ENCODE measurements at places on chromosomes 16 and 17.
A peak's percentile ranks its signal among the peaks of the same experiment; 100 is the strongest.

- DNase-seq = no peak
These were observed 2.7 kb downstream of the NPTX1 start for GRCh38 chr17:80473701-80474100.

DNA sequence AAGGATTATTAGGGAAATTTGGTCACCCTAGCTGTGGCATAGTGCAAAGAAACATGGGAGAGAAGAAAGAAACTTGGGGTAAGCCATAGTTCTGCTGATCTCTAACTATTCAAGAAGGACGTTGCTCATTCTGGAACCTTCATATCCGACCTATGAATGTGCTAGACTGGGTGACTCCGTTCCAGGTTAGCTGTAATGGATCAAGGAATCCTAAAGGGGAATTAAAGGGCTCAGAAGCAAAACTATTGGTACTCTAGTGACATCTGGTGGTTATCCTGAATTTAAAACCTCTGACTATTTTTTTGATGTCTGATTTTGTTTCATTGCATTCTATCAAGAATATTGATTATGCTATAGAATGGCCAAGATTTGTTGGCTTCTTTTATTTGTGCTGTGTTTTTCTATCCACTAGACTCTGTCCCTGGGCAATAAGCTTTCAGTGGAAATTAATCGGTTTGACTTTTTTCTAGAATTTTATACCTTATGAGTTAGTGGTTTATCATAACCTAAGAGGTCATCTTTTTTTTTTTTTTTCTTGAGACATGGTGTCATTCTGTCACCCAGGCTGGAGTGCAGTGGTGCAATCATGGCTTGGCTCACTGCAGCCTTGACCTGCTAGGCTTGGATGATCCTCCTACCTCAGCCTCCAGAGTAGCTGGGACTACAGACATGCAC lies 19.5 kb downstream of the PCTP start:
- DNase-seq = peak; percentile 29

DNA sequence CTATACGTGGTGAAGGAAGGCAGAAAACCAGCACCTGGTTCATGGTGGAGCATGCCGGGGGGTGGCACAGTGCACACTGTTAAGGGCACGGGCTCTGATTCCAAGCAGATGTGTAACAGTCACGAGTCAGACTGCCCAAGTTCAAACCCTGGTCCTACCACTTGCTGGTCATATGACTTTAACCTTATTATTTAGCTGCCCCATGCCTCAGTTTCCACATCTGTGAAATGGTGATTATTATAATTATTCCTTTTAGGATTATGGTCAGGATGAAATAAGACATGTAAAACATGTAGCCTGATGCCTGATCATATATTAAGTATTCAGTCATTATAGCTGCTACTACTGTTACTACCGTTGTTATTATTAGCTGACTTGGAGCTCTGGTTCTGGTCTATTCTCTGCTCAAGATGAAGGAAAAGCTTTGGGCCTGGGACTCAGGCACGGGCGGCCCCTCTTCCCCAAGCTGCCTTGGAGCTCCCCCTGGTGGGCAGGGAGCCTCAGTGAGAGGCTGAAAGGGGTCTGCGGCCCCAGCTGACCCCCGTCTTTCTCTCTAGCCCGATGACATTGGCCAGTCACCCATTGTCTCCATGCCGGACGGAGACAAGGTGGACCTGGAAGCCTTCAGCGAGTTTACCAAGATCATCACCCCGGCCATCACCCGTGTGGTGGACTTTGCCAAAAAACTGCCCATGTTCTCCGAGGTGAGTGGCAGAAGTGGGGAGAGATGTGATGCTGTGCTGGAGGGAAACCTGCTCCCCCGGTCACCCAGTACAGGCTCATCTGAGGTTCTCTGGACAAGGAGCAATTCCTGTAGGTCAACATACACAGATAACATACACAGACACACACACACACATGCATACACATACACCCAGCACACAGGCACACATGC lies 14.0 kb downstream of the NR1D1 start:
- DNase-seq = no peak

DNA sequence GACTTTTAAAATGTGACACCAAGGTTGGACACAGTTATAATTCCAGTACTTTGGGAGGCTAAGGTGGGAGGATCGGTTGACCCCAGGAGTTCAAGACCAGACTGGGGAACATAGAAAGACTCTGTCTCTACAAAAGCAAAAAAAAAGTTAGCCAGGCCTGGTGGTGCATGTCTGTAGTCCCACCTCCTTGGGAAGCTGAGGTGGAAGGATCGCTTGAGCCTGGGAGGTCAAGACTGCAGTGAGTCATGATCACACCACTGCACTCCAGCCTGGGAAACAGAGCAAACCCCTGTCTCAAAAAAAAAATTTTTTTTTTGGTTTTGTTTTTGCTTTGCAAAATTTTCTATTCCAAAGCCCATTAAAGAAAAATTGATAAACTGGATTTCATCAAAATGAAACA lies 281.4 kb downstream of the BCAS3 start:
- DNase-seq = no peak

- DNase-seq = no peak
These were observed 126.0 kb upstream of the GOT2 start for GRCh38 chr16:58859958-58860669.

GRCh38 chr16:14146445-14146844 lies 75.3 kb downstream of the MRTFB start:
- DNase-seq = no peak

GRCh38 chr17:32882734-32883133 lies 5.8 kb upstream of the MYO1D start:
- no peak for DNase-seq

GRCh38 chr16:73365016-73365551 lies 317.2 kb upstream of the ZFHX3 start:
- peak; percentile 16 for DNase-seq

- no peak for DNase-seq
These were observed 4.5 kb downstream of the CCR7 start for GRCh38 chr17:40560592-40561293.

DNA sequence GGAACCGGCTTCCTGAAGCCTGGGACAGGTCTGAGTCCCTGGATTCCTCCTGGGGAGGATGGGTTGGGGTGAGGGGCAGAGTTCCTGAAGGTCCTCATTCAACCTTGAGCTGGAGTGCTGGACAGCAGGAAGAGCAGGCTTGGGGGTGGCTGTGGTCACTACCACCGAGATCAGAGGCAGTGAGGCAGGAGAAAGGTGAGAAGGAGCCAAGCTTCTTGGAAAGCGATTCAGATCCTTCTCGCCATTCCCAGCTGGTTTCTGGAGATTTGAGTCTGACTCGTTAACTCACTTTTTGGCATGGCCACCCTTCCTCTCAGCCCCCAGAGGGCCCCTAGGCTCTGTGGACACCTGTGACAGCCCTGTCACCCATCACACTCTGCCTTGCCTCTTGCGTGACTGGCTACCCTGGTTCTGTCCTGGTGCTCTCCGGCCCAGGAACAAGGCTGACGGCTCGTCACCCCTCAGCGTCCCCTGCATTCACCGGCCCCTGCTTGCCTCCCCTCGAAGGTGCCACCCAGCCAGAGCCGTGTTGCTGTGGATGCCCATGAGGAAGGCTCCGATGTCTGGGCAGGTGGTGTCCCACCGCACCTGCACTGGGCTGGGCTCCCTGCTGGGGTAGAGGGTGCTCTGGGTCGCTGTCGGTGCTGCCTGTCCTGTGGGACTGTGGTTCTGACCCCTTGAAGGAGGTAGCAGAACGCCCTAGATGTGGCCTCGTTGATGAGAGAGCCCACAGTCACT lies 9.7 kb upstream of the TIMP2 start:
- no peak for DNase-seq

DNA sequence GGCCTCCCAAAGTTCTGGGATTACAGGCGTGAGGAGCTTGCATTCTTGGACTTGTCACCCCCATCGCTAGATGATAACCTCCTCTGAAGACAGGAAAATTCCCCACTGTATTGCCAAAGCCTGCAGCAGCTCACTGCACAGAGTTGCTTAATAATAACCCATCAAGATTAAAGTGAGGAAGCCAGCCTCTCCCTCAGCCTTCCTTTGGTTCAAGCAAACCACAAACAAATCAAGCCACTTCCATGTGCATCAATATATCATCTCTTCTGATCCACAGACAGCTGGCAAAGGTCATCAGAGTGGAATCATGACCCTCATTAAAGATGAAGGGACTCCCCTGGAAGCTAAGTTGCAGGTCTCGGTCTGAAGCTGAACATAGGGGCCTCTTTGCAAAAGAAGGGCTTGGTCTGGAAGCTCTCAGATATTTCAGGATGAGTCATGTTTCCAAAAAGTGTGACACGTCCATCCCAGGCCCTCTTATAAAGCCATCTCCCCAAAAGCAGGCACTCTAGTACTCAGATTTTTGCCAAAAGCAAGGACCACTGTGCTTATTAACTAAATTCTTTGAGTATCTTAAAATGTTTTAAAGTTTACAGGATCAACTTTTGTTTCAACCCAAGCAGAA lies 4.8 kb downstream of the EMP2 start:
- DNase-seq = no peak

DNA sequence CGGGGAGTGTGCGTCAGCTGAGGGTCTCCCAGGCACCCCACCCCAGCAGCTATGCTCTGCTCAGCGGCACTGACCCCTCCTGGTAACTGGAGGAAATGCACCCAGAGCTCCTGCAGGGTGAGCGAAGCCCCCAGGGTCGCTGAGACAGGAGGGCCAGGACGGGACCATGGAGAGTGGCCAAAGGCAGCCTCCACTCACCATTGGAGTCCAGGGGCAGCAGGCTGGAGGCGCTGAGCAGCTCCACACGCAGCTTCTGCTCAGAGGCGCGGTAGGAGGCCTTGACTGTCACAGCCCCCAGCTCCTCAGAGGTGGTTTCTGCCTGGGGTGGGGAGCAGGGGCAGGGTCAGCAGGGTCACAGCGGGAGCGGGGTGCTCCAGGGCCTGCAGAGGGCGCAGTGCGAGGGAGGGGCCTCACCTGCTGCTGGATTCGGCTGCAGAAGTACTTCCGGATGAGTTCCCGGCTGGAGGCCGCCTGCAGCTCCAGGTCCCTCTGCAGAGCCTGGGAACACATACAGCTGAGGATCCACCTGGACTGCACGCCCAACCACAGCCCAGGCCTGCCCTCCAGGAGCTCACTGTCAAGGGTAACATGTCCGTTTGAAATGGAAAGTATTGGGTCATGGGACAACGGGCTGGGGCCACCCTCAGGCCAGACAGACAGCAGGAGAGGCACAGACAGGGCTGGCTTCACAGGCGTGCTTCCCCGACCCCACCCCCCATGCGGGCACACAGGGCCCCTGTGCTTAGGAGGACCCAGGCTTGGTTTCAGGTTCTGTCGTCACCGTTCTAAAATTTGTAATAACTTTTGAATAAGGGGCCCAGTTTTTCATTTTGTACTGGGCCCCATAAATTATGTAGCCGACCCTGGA lies 13.8 kb downstream of the UNC13D start:
- no peak for DNase-seq

- DNase-seq = no peak
These were observed 27.7 kb upstream of the CORO6 start for GRCh38 chr17:29650396-29650795.

DNA sequence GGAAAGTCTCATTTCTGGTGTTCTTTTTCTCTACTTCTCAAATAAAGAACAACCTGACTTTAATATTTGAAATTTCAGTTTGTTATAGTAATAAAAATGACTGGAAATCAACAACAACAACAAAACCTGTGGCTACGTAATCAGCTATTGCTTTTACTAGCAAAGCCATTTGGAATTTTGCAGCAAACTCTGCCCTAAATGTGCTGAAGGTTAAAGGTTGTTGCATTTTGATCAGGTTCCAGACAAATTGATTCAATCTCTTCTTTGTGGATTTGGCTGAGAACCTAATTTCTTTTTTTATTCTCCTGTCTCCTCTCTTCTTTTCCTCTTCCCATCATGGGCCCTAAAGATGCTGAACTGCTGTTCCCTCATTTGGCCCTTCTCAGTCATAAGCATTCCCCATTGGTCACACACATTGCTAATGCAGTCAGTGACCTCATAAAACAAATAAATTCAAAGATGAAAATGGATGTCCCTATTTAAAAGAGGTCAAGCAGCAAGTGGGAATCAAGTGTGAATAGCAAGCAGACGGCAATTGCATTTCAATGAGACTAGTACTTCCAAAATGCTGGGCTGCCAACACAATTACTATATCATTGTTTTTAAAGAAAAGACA lies 795.1 kb upstream of the CDH8 start:
- no peak for DNase-seq

DNA sequence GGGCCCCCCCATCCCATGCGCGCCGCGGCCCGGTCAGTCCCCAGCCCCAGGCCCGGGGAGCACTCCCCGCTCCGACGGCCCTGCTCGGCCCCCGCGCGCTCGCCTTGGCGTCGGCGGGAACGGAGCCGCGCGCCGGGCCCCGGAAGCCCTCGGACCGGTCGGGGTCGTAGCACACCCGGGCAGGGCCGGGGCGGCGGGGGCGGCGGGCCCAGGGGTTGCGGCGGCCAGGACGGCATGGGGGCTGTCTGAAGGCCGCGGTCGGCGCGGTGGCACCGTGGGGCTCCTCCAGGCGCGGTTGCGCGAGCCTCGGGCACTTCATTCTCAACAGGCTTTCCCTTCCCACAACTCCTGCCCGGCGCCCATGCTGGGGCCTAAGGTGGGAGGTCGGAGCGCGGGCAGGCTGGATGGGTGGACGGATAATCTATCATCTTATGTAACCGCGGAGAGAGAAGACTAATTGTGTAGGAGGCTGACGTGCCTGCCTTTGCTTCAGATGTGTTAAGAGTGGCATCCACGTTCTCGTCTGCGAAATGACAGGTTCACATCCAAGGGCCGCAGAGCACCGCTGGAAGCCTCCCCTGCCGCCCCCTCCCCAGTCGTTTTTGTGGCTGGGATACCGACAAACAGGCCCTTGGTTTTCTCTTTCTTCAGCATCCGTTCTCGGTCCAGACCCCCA lies 708 bp downstream of the BAIAP2 start:
- no peak for DNase-seq

DNA sequence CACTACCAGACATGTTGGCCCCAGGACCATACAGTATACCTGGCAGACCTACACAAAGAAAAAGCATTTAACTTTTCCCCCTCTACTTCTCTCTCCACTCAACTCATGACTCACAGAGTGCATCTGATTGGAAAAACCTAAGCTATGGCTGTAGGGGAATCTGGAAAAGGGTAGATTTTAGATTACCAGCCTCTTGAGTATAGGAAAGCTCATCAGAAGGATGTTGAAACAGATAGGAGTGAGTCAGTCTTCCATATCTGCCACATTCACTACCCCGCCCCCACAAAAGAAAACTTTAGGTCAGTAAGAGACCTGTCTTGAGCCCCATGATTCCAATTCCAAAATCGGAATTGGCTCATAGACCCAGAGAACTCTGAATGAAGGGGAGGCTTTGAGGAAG lies 12.3 kb downstream of the KRT9 start:
- no peak for DNase-seq

DNA sequence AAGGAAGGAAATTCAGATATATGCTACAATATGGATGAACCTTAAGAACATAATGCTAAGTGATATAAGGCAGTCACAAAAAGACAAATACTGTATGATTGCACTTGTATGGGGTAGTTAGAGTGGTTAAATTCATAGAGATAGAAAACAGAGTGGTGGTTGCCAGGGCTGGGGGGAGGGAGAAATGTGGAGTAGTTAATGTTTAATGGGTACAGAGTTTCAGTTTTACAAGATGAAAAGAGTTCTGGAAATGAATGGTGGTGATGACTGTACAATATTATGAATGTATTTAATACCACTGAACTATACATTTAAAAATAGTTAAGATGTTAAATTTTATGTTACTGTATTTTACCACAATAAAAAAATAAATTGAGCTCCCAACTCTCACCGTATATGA lies 157.9 kb downstream of the TOX3 start:
- DNase-seq = no peak

- DNase-seq = no peak
These were observed 5.1 kb upstream of the HSBP1 start for GRCh38 chr16:83802554-83803205.
